ENCODE measurements at places on chromosomes 1 and 21.

DNA sequence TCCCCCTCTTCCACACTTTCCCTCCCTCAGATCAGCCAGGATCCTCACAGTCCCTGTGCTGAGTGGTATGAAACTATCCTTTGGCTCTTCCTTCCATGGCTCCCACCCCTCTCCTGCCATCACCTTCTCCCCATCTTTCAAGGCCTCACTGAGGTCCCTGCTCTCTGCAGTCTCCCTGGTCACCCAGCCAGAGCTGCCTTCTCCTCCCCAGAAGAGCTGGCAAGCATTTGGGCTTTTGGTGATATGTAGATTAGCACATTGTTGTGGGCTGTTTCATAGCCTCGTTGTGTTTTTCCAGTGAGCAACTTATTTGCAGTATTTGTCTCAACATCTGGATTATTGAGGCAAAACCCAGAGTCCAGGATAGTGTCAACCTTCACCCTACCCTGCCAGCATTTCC is 2.2 kb downstream of the CSF1 start:
- DNase-seq: no peak

DNA sequence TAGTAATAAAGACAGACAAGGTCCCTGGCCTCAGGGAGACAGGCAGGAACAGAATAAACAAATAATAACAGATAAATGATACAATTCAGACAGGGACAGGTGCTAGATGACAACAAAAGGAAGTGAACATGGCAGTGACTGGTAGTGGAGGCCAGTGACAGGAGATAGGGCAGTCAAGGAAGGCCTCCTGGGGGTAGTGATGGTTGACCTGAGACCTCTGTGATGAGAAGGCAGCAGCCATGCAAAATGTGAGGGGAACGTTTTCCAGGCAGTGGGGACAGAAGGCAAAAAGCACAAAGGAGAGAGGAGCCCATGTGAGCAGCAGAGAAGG is 18.5 kb downstream of the OPTC start:
- DNase-seq: no peak

GRCh38 chr1:64996541-64997257 is 30.4 kb upstream of the JAK1 start:
- DNase-seq: no peak

GRCh38 chr21:32140151-32140550 is 138.7 kb downstream of the MIS18A start:
- DNase-seq: no peak

DNA sequence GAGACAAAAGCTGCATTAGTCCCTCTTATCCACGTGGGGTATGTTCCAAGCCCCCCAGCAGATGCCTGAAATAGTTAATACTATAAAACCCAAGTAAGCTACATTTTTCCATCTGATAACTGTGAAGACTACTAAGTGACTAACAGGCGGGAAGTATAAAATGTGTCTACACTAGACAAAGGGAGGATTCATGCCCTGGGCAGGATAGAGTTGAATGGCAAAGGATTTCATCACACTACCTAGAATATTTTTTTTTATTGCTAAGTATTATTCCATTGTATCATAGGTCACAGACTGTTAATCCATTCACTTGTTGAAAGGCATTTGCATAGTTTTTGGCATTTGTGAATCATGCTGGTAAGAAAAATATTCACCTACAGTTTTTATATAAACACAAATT is 26.4 kb upstream of the CFHR4 start:
- DNase-seq: no peak
